ENCODE measurements at places on chromosomes 6 and 20. TPM values are rescaled to one million over a fixed set of nuclear protein-coding genes. Genes with fewer than 3 reads are reported as not detected.

Gene GRIK2
- 0.45 TPM for polyA plus RNA-seq

Gene RPP21
- polyA plus RNA-seq: 62.6 TPM

Gene CDYL
- polyA plus RNA-seq: 49.8 TPM

Gene SLC35D3
- 3.8 TPM for polyA plus RNA-seq

Gene MPC1
- 122 TPM for polyA plus RNA-seq

Gene KIF13A
- 39.1 TPM for polyA plus RNA-seq

Gene EPPIN
- polyA plus RNA-seq: not detected

Gene CLPSL1
- not detected for polyA plus RNA-seq

- peak; percentile 8 for DNase-seq
Observed at GRCh38 chr6:77740380-77740779, 87.5 kb downstream of the MEI4 start.

GRCh38 chr6:17125407-17125806, 23.6 kb downstream of the STMND1 start:
- no peak for DNase-seq

- no peak for DNase-seq
Observed at GRCh38 chr20:57568088-57568896, 7.4 kb downstream of the PCK1 start.

GRCh38 chr6:134416418-134417154, 98.7 kb upstream of the SGK1 start:
- peak; percentile 68 for DNase-seq

- no peak for DNase-seq
Observed at GRCh38 chr20:36871640-36872570, 4.0 kb upstream of the TLDC2 start.

DNA sequence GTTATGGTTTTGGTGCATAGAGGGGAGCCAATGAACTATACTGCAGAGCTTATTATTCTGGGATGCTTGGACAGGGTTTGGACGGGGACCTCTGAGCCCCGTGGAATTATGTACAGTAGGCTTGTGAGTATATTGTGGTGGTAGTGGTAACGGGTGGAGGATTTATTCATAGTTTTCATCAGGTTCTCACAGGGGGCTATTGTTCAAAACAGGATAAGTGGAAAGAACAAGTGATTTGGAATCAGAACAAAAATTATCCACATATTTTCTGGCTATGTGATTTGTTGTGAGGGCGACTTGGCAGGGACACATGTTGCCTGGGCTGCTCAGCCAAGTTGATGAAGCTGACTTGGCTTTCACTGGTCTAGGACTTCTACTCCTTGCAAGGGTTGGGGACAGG, 64.6 kb upstream of the ELOVL5 start:
- no peak for DNase-seq

GRCh38 chr20:62997417-62998035, 9.2 kb downstream of the BHLHE23 start:
- DNase-seq: no peak

DNA sequence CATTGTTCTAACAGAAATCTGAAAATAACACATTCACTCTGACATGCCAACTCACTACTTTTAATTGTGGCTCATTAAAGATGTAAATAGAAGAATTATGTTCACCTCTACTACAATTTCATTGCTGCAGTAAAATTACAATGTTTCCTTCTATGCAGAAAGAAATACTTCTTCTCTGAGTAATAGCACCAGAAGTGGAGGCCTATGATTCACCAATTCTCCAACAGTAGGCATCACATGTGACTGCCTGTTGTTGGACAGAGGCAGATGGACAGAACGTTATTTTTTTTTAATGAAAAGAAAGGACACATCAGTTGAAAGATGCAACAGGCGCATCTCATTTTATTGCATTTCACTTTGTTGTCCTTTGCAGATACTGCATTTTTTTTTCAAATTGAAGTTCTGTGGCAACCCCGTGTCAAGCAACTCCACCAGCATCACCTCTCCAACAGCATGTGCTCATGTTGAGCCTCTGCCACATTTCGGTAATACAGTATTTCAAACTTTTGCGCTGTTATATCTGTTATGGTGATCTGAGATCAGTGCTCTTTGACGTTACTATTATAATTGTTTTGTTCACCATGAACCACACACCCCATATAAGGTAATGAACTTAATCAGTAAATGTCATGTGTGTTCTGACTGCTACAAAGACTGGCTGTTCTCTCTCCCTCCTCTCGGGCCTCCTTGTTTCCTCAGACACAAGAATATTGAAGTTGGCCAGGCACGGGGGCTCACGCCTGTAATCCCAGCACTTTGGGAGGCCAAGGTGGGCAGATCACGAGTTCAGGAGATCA, 121.4 kb downstream of the ATXN1 start:
- peak; percentile 75 for DNase-seq

DNA sequence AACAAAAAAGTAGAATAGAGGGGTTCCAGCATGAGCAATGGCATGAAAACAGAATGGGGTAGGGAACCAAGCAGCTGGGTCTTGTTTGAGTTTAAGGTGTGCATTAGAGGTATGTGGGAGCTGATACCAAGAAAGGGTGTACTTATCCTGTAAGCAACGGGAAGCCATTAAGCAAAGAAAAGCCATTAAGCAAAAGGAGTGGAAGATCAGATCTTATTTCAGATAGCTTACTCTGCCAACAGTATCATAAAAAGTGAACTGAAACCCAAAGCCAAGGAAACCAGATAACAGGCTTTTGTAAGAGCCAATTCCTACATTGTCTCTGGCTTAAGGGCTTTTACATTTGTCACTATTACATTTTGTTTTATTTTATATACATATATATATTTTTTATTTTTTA, 21.3 kb upstream of the BEND6 start:
- no peak for DNase-seq

- no peak for DNase-seq
Observed at GRCh38 chr6:168793649-168794048, 352.7 kb downstream of the SMOC2 start.

GRCh38 chr20:56795492-56795891, 166.4 kb downstream of the TFAP2C start:
- DNase-seq: no peak

- peak; percentile 95 for DNase-seq
Observed at GRCh38 chr20:53915446-53916172, 154.8 kb downstream of the BCAS1 start.

DNA sequence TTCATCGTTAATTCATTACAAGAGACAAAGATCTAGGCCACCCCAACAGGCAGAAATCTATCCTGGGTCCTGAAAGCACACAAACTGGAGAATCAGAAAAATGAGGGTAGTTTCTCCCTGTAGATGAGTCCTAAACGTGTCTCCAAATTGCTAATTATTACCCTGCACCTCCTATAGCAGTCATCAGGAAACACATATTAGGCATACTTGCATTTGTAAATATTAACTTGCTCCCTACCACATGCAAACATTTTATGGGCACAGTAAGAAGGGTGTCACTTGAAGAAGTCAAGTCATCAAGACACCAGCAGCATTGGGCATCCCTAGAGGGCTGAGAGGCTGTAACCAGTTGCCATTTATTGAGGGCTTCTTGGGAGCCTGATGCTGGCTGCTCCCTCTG, 17.9 kb upstream of the SIRPB1 start:
- no peak for DNase-seq

DNA sequence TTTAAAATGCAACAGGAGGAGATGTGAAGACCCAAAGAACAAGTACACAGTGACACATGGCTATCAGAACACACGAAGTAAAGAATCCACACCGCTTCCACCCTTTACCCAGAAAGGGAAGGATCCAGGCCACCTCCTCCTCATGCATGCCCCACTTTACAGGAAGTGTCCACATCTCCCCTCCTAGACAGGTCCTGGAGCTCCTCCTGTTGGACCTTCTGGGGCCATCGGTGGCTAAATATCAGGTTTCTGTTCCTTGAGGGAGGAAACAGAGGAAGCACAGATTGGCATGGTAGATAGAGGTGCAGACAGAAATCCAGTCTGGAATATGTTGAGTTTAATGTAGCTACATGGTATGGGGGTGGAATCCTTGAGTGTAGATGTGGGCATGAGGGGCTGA, 10.9 kb downstream of the NINL start:
- peak; percentile 68 for DNase-seq

DNA sequence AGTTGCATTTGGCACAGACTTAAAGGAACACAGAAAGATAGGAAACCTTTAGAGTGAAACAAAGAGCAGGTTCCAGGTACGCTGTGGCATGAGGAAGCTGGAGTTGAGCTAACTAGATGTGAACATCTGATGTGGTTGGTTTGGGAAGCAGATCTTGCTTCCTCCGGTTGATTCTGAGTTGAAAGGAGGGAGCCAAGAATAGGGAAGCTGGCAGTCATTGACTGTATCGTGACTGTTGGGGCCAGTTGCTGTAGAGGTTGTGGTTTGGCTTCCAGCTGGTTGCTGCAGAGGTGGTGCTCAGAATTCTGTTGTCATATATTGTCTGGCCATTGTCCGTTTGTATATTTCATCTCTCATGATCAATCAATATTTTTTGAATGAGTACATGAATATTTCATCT, 325.9 kb downstream of the PLCB1 start:
- no peak for DNase-seq

- peak; percentile 62 for DNase-seq
Observed at GRCh38 chr6:169326067-169326799, 72.6 kb upstream of the THBS2 start.
